ENCODE measurements at places on chromosomes 4 and X.

- DNase-seq: peak; percentile 61
These were observed 342.4 kb downstream of the BCOR start for GRCh38 chrX:39755143-39756032.

- DNase-seq: no peak
These were observed 116.4 kb downstream of the C4orf51 start for GRCh38 chr4:145796346-145796745.

DNA sequence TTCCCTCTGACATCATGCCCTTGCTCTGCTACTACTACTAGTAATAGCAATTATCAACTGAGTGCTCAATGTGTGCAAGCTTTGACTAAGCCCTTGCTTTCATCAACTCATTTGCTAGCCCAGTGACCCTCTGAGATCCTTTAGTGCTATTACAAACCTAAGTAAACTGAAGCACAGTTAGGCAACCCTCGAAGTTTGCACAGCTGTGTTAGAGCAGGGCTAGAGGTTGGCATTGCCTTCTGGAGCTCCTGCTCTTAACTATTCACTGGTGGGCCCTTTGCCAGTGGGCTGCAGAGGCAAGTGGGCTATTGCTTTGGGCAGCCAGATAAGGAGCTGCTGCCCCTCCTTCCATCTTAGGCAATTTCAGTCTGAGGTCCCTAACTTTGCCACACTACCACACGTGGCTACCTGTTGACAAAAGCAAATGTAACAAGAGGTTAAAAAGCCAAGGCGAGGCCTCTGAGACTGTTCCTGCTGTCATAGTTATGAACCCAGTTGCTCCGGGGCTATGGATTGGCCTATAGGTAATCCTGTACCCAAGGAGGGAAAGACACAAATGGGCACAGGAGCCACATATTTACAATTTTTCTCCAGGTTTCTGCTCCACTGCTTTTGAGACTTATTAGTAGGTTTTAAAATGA is 41.5 kb upstream of the ANKRD50 start:
- no peak for DNase-seq

DNA sequence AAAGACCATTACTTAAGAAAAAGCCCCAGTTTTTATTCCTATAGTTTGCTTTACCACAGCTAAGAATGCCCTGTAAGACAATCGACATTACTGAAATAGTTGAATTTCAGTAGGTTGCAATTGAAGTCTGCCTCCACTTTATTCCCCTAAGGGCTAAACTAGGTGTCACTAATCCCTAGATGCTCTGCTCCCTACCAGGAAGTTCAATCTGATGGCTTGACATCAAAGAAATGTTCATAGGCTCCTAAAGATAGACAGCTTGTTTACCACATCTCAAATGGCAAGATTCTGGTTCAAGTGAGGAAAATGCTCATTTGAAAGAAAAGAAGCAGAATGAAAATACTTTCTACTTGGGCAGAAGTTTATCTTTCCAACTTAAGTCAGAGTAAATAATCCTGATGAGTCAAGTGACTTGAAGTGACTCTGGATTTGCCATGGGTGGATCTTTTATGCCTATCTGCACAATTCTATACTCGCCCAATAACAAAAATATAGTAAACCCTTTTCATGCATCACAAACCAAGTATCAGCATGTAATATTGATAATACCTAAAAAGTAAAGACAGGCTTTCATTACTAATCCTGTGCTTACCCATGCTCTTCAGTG is 117.2 kb downstream of the SH3RF1 start:
- DNase-seq: no peak

DNA sequence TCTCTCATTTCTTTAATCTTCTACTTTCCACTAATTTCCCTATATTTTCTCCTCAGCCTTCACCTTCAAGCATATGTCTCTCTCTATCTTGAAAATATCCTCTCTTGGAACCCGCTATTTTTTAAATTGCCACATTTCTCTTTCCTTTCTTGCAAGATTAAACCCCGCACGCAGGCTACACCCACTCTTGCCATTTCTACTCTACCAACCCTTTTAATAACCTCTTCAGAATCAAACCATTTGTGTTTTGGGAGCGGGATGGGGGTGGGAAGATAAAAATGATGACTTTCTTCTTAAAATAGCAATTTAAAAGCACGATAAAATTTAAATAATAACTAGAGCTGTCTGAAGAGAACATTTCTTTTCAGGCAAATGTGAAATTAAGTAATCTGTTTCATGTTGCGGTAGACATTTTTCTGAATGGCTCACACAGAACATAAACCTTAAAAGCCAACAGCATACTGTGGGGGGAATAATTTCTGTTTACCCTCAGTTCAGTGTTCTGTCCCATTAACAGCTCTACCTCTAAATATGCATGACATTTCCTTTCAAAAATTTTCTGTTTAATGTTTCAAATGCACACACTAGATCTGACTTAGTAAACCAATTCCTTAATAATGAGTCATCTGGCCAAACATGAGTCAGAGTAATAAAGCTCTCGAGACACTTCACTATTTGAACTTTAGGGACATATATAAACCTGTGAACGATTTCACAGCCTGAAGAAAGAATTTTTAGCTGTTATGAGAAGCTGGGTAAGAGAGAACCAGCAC is 20.5 kb downstream of the ARSJ start:
- DNase-seq: peak; percentile 95

GRCh38 chr4:16334601-16335000 is 108.3 kb upstream of the TAPT1 start:
- no peak for DNase-seq

- no peak for DNase-seq
These were observed 48.6 kb upstream of the CLDN24 start for GRCh38 chr4:183370786-183371185.

DNA sequence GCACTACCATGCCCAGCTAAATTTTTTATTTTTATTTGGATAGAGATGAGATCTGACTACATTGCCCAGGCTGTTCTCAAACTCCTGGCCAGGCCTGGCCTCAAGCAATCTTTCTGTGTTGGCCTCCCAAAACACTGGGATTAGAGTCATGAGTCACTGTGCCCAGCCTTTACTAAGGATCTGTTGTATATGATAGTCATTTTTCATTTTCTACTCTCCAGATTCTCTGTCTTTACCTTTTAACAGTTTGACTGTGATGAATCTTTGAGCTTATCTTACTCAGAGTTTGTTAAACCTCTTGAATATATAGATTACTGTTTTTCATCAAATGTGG is 161.8 kb downstream of the FNIP2 start:
- DNase-seq: no peak

- DNase-seq: no peak
These were observed 114.0 kb downstream of the ENPP6 start for GRCh38 chr4:184103527-184104264.

DNA sequence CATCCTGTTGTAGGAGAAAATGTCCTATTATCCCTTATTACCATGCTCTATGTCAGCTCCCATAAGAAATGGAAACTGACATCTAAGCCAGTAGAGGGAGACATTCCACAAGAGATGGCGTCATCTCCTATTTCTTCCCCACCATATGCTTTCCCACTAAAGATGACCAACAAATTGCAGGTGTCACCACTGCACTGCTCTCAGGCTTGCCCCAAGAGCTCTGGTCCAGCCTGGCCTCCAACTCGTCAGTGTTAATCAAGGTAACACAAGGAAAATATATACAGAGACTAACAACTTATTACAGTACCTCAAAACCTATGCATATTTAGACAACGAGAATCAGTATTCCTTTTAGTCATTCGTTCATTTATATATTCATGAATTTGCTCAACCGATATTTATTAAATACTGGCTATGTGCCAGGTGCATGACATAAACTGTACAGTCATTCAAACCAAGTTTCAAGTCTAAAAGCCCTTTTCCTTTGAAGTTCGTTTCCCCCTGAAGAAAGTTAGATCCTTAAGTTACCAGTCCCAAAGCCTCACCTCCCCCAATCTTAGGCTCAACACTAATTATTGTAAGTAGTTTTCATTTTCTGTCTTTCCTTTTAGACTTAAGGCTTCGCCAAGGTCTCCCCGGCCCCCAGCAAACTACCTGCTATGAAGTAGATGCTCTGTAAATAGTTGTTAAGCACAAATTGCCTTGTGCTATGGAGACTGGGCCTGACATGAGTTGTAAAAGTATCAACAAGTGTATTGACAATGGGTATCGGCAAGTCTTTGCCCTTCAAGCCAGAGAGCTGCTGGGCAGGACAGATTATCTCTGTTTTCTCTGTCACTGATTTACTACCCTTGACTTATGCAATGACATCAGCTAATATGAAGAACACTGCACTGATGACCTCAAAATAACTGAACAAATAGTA is 3.1 kb upstream of the FGB start:
- peak; percentile 19 for DNase-seq

- peak; percentile 91 for DNase-seq
These were observed 112.0 kb downstream of the SHROOM3 start for GRCh38 chr4:76546759-76547742.

GRCh38 chr4:61201961-61202637 is 2.0 kb downstream of the ADGRL3 start:
- no peak for DNase-seq

DNA sequence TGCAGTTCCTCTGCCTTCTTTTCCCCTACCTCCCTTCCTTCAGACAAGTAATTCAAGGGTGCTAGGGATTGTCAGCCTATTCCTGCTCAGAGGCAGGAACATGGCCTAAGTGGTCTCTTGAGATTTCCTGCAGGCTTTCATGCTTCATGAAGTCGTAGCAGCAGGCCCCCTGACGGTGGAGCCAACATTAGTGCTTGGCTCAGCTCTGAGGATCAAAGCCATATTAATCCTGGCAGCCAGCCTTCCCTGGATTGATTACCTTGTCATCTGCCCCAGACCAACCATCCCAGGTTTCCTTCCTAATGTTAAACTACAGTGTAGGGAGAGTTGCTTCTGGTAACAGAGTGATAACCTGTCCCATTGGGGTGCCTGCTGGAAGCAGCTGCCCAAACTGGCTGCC is 84.1 kb downstream of the SLC16A2 start:
- no peak for DNase-seq

- no peak for DNase-seq
These were observed 14.3 kb downstream of the ARMCX1 start for GRCh38 chrX:101564651-101565050.

DNA sequence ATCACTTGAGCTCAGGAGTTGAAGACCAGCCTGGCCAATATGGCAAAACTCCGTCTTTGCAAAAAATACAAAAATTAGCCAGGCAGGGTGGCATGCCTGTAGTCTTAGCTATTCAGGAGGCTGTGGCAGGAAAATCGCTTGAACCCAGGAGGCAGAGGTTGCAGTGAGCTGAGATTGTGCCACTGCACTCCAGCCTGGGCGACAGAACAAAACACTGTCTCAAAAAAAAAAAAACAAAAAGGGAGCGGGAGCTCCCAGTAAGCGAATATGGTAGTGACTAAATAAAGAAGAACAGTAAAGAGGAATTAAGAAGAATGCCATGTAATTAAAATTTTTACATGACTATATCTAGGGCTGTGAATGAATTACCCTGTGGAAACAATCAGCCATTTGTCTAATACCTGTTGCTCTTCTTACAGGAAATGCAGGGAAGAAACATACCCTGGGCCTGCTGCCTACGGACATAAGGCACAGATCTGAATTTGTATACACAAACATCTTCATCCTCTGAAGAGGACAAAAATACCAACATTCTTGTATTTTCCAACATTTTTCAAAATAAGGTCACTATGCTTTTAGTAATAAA is 11.4 kb downstream of the WDFY3 start:
- no peak for DNase-seq

DNA sequence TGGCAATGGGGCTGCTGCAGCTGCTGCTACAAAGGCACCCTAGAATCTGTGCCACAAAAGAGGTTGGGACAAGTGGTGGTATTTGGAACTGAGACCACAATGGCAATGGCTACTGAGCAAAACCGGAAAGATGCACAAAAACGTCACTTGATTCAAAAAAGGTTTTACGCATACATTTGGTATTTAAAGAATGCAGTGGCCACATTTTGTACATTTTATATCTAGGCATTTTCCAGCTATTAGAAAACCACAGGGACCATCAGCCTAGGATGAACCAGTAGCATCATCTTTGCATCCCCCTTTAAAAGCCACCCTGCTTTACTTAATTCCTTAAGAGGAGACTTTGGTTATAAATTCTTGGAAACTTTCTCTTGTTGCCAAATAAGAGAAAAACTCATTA is 104.8 kb upstream of the CXCL13 start:
- DNase-seq: no peak

GRCh38 chrX:124346117-124346876 is at the start of gene SH2D1A:
Gene SH2D1A, plus strand, starts transcription at chrX:124346563. Its CDS starts 80 bp downstream, at chrX:124346643.
- no peak for DNase-seq

DNA sequence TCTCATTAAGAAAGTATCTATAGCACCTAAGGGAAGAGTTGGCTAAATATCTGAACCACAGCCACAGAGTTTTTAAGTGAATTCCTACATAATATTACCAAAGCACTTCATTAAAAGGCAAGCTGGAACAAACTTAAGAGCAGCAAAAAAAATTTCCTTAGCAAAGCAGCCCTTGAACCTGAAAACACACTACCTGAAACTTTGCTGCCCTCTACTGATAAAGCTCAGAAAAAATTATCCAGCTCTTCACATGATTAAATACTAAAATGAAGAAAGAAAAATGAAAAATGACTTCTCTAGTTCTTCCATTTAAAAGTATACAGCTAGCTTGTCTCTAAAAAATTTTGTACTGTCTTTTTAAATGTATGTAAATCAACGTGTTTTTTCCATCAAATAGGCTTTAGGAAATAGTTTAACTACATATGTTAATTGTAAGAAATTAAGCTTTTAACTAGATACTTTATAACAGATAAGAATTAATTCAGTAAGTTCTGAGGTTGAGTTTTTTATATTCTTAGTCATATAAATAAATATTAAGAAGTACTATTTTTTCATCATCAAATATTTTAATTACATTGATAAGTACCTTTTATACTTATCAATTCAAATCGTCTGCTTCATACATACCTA is 156.1 kb downstream of the STPG2 start:
- DNase-seq: peak; percentile 19

DNA sequence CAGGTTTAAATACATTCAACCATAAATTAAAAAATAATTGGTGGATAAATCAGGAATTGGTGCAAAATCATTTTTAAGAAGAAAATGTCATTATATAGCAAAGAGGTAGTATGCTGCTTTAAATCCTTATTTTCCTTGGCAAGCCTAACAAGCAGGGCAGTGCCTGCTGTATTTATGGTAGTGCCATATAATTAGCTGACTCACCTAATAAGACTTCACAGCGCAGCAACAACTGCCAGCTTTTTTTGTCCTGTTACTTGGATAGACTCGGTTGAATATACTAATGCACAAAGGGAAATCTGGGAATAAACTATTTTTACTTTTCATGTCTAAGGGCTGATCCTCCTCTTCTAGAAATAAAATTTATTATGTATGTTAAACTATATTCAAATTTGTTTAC is 99.1 kb downstream of the SNCA start:
- no peak for DNase-seq

GRCh38 chr4:84647312-84647884 is 64.5 kb downstream of the CDS1 start:
- no peak for DNase-seq

- no peak for DNase-seq
These were observed 176.7 kb downstream of the LDB2 start for GRCh38 chr4:16721613-16722291.

All from epithelial cell of proximal tubule (primary cell).